ENCODE measurements at places on chromosomes 1 and 21.

GRCh38 chr1:241592273-241592958 is 47.8 kb downstream of the CHML start:
- DNase-seq, result no peak

DNA sequence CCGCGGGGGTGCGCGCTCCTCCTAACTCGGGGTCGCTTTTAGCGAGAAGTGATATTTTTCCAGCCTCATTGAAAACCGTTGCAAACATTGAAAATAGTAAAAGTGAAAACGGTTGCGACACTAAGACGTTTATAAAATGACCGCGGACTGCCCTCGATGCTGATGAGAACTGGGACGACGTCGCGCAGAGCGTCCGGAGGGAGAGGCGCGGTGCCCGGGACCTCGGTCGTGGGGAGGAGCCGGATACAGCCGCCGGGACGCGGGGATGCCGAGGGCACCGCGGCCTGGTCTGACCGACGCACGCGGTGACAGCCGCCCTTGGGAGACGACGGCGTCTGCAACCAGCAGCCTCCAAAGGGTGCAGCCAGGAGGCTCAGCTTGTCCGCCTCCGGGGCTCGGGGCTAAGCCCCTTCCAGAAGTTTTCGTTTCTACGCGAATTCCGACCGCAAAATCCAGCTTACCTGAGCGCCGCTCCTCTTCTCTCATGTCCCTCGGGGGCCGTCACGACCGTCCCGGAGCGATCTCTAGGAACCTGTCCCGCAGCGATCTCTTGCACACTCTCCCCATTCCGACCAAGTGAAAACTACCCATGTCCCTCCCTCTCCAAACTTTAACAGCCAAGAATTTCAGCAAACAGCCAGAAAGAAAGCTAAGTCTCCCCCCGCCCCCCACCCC is 144.4 kb upstream of the ETS2 start:
- peak; percentile 37 for DNase-seq

- DNase-seq, result peak; percentile 50
Observed at GRCh38 chr1:150150133-150151021, 661 bp downstream of the PLEKHO1 start.

DNA sequence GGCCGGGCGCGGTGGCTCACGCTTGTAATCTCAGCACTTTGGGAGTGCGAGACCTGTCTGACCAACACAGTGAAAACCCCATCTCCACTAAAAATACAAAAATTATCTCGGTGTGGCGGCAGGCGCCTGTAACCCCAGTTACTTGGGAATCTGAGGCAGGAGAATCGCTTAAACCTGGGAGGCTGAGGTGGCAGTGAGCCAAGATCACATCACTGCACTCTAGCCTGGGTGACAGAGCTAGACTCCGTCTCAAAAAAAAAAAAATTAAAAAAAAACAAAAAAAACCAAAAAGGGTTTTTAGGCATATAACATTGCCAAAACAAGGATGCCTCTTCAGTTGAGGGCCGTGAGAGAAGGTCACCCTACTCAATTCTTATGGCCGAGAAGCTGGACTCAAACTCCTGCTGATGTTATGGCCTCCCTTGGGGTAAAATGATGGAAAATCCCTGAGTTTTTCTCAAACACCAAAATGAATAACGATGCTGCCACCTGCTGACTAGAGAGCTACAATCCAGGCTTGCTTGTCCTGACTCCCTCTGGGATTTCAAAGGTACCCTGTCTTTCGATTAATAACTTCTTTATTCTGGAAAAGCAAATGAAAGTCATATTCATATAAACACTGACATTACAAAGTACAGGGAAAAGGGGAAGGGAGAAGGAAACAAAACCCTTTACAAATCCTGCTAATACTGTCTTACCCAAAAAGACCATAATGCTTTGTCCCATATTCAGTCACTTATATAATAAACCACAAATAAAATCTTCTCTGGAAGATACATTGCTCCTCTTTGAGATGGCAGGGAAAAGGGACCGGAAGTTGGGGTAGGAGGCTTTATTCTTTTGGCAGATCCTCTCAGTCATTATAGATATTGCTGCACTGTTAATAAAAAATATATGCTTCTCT is 10.7 kb downstream of the RAB42 start:
- peak; percentile 42 for DNase-seq

- no peak for DNase-seq
Observed at GRCh38 chr1:161381707-161382106, 14.0 kb upstream of the CFAP126 start.

- DNase-seq, result no peak
Observed at GRCh38 chr1:52569449-52570210, 16.7 kb upstream of the TUT4 start.

Data from stimulated activated CD8-positive, alpha-beta memory T cell treated with anti-CD3 and anti-CD28 coated beads, Interleukin-4, amount 100 ng/mL, for 48 hours (primary cell).